Spinal cord (tissue), 10 donors: ENCODE measurements at places on chromosomes 16 and 17.

DNA sequence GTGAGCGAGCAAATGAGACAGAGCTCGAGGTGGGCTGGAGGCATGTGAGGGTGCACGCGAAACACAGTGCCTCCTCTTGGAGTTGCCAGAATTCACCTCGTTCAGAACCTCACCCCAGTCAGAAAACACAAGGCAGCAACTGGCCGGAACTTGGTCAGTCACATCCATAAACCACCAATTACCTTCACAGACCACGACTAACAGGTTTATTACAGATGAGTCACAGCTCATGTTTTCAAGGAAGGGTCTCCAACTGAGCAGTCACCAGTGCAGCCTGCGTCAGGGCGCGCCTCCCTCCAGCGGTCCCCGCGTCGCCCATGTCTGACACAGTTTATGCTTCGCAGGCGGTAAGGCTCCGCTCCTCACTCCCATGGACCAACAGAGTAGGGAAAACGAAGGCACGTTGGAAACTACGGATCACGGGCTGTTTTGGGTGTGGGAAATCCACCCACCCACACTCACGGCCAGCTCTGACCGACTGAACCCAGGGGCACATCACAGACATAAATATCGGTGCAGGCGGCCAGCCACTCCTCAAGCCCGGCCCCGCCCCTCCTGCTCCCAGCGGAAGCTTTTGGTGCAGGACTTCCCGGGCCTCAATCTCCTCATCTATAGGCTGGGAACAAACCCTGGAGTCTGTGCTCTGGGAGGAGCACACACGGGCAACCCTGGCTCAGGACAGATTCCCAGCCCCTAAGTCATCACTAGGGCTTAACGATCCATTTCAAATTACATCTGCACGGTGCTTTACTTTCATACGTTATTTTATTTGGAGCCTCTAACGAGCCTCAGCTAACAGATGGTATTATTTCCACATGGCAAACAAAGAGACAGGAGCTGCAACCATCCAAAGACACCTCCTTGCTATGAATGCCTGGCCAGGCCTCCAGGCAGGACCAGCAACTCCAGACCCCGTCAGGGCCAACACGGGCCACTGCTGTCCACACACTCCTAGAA, 126.3 kb downstream of the ZNF778 start:
- DNase-seq: no peak

DNA sequence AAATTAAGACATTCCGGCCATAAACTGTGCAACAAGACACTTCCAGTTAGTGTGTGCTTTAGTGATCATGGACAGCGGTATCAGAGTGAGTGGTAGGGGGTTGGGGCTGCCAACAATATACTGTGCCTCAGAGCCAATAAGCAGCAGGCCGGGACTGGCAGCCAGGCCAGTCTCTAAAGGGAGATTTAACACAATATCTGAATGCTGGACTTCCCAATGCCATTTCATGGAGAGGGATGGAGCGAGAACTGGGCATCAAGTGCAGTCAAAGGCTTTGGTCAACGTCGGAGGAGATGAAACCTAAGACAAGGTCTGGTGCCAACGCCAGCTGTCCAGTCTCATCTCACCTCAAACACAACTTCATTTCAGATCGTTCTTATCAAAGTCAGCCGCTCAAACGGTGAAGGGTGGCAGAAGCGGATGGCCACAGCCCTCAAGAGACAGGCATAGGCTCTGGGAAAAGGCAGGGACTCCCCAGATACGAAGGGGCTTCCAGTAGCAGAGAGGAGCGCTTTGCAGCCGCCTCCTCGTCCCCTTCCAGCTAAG, 935 bp downstream of the USP32 start:
- peak; percentile 35 for DNase-seq

- no peak for DNase-seq
Measured at GRCh38 chr16:31206776-31207175, 4.2 kb upstream of the PYCARD start.

- DNase-seq: no peak
Measured at GRCh38 chr17:71494062-71494855, 626.6 kb upstream of the SOX9 start.

GRCh38 chr17:45936610-45937009, 42.3 kb downstream of the MAPT start:
- DNase-seq: no peak
